ENCODE measurements at places on chromosomes 7 and 10.

DNA sequence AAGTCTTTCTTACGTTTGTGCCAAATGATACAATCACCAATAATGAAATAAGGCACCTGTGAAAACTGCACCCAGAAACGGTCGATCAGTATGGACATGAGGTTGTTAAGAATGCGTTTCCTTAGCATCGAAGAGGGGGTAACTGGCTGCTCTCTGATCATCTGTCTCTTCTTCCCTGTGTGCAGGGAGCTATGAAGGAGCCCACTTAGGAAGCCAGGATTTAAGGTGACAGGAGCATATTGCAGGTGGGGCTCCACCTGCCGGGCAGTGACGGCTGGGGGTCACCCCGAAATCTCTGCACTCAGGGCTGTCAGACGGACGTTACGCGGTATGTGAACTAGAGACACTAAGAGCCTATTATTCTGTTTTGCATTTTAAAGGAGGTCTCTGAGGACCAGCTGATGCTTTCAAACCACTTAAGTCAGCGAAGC lies 64.5 kb downstream of the CARD11 start:
- peak; percentile 30 for DNase-seq

- DNase-seq: no peak
Observed at GRCh38 chr7:28157076-28157745, 23.4 kb downstream of the JAZF1 start.

DNA sequence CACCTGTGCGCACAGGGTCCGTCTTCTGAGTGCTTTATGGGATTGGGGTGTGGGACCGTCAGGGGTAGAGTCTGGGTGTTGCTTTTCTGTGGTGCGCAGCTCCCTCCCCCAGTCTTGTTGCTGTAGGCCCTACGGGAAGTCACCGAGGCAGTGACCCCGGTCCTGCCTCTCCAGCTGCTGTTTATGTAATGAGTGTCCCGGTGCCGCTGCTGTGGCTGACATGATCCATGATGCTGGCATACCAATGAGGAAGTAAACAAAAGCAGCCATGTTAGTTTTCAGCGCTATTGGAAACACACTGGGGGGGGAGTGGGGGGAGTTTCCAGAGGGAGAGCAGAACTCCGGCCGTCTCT lies 1.1 kb downstream of the TRIM8 start:
- DNase-seq: peak; percentile 76

DNA sequence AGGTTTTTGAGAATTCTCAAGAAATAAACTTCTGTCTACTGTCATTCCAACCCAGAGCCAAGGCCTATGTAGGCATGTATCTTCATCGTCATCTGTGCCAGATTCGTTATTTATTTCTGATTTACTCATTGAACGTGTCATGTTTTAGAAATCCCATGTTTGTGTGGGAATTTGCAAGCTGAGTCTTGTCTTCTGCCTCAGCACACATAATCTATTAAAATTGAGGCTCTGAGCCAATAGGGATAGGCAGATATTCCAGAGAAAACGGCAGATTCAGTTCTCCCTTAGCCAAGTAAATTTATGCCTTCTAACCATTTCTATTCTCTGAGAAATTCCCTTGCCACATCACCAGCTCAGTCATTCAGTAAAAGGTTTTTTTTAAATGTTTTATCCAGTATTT lies 444.6 kb downstream of the REEP3 start:
- no peak for DNase-seq

DNA sequence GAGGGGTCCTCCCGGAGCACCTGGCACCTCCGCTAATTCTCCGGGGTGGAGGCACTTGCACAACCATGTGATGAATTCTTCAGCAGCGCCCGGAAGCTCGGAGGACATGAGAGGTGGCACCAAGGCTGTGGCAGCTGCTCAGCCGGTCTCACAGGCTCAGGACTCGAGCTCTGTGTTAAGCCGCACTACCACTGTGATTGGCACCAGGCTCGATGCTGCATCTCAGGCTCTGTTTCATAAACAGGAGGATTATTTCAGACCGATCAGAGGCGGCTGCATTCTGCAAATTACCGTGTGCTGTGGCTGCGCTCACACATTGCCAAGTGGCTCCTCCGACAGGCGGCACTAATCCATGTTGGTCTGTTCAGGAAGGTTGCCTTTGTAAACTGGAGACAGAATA lies 495.2 kb downstream of the DNAJB6 start:
- no peak for DNase-seq

DNA sequence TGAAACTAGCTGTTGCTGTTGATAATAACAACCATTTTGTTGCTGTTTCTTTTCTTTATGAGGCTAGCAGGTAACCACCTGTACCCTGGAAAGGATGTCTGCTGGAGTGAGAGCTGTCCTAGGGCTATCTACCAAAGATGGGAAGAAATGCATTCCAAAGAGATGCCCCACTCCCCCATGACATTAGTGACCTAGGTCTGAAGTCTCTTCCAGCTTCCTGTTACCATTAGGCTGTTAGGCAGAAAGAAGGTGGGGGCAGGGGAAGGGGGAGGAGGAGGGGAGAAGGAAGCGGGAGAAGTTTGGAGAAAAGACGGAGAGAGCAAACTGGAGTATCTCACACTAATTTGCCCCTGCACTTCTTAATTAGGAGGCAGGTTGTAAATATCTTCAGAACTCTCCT lies 118.5 kb downstream of the ABLIM1 start:
- no peak for DNase-seq

GRCh38 chr7:128115336-128115820 lies 84.1 kb upstream of the LRRC4 start:
- no peak for DNase-seq

GRCh38 chr10:78044179-78044578 lies 10.5 kb downstream of the RPS24 start:
- no peak for DNase-seq

- DNase-seq: no peak
Observed at GRCh38 chr10:70074971-70075370, 22.3 kb downstream of the MACROH2A2 start.

DNA sequence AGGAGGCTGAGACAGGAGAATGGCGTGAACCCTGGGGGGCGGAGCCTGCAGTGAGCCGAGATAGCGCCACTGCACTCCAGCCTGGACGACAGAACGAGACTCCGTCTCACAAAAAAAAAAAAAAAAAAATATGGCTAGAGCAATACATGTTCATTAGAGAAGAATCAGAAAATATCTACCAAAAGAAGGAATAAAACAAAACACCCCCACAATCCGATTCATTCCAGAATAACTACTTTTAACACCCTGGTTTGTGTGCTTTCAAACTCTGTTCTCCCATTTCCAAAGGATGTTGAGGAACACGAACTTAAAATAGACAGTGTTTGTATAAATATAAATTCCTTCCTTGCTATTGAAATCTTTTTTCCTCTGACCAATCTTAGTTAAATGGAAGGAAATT lies 6.5 kb downstream of the PDSS1 start:
- DNase-seq: no peak

DNA sequence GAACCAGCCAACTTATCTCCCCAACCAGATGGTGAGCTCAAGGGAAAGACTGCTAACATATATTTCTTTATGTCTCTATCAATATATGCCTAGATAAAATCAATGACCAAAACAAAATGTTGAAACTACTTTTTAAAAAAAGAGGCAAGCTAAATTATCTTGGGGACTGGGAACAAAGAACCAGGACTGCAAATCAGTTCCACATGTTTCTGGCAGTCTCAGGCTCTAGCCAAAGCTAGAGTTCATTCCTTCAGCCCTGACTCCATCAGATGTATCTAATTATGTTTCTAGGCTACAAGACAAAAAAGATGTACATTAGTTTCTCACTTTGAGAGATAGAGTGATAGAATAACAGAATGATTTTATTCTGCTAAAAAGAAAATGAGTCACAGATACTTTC lies 1290.3 kb upstream of the SORCS1 start:
- DNase-seq: peak; percentile 65

- DNase-seq: no peak
Observed at GRCh38 chr10:131034451-131034850, 277.1 kb downstream of the TCERG1L start.

DNA sequence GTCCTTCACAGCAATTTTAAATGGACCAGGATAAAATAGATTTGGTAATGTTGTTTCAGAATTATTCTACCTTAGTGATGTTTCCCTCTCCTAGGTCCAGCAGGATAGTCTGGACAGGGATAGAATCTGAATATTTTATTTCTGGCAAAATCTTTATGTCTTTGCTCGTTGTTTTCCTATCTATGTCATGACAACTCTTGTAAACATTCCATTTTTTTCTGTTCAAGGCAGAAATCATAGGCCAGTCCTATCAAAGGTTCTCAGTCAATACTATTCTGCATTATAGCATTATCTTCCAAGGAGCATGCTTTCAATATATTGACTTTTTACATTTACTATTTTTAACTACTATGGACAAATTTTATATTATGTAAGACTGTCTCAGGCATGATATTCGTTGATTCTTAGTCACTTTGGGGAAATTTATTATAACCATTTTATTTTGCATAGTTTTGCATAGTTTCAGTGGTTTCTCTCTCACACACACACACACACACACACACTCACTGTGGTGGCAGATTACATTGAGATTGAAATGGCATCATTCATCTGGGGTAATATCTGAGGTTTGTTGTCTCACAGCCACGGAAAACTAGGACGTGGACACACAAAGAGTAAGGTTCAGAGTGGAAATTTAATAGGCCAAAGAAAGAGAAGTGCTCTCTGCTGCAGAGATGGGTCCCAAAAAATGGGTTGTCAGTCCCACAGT lies 17.2 kb downstream of the TAS2R60 start:
- DNase-seq: no peak

- peak; percentile 81 for DNase-seq
Observed at GRCh38 chr7:14195079-14195478, 205.6 kb upstream of the ETV1 start.

GRCh38 chr10:43038783-43039623 lies 37.9 kb upstream of the RET start:
- DNase-seq: no peak

GRCh38 chr7:25261545-25262140 lies 33.4 kb upstream of the NPVF start:
- no peak for DNase-seq

DNA sequence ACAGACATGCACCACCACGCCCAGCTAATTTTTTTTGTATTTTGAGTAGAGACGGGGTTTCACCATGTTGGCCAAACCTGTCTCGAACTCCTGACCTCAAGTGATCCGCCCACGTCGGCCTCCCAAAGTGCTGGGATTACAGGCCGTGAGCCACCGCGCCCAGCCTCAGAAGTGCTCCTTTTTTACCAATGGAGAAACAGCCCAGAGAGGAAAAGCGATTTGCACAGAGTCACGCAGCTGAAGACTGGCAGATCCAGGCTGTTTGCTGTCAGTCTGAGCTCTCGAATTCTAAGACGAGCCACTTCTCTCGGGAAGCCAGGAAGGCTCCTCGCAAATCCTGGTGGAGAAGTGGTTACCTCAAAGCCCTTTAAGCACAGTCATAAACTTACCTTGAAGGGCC lies 57.4 kb upstream of the SDK1 start:
- no peak for DNase-seq

- no peak for DNase-seq
Observed at GRCh38 chr10:27504808-27505460, 830 bp downstream of the RAB18 start.

- DNase-seq: no peak
Observed at GRCh38 chr10:119778776-119779445, 53.1 kb downstream of the INPP5F start.

DNA sequence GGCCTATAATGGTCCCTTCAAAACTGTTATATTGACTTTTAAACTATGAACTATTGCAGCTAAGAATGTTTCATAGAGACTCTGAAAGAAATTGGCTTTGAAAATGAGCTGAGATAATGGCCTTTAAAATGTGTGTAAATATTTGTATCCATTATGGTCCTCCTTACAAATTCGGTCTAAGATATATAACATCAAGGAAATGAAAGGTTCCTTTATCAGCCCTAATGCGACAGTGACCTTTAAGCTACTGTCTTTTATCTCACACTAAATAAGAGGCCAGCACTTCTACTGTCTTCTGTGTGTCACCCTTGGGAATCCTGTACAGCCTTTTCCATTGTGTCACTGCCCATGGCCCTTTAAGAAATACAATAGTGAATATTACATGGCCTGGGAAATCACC lies 19.5 kb downstream of the COL28A1 start:
- no peak for DNase-seq

DNA sequence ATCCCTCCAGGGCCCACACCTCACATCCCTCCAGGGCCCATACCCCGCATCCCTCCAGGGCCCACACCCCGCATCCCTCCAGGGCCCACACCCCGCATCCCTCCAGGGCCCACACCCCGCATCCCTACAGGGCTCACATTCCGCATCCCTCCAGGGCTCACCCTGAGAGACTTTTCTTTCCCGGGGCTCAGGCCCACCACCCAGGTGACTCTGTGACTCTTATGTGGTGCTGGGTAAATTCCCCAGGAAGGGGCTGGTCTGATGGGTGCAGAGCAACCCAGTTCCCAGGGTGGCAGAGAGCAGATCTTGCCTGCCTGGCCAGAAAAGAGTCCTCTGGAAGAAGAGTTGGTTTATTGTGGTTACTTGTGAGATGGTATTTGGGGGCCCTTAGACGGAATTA lies 290.7 kb downstream of the TCERG1L start:
- no peak for DNase-seq

DNA sequence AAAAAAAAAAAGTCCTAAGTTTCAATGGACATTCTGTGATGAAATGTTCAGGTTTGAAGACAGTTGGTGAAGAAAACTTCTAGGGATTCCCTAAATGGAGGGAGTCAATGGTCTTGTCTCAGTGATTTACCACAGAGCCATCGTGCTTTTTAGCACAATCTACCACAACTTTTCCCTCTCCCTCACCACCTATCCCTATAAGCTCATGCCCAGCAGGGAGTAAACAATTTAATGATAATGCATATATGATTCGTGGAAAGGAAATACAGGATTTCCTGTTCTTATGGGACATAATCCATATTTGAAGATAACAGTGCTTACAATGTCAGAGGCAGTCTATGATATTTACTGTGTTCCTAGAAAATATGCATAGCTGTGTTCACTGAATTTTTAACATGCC lies 38.4 kb upstream of the CD36 start:
- DNase-seq: no peak

GRCh38 chr7:123580406-123581161 lies 21.0 kb upstream of the ASB15 start:
- peak; percentile 47 for DNase-seq

DNA sequence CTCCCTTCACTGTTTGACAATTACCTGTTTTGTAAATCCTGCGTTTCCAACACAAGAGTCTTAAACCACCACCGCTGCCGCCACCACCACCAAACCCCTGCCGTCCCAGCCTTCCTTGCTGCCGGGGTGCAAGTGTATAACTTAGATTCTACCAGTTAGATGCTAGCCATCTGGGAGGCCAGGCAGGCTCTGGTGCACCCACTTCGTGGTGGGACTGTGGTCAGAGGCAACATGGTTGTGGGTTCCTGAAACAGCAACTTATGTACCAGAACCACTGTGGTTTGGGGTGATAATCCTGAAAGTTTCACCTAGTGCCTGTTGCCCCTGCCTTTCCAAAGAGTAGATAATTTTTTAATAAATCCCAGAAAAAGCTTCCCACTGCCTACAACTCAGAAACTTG lies 510.5 kb downstream of the CCSER2 start:
- DNase-seq: no peak

- no peak for DNase-seq
Observed at GRCh38 chr7:124310934-124311390, 278.1 kb upstream of the TMEM229A start.

- DNase-seq: peak; percentile 72
Observed at GRCh38 chr7:2080060-2080387, 152.7 kb downstream of the MAD1L1 start.
